ENCODE measurements at places on chromosomes 2 and 18.

DNA sequence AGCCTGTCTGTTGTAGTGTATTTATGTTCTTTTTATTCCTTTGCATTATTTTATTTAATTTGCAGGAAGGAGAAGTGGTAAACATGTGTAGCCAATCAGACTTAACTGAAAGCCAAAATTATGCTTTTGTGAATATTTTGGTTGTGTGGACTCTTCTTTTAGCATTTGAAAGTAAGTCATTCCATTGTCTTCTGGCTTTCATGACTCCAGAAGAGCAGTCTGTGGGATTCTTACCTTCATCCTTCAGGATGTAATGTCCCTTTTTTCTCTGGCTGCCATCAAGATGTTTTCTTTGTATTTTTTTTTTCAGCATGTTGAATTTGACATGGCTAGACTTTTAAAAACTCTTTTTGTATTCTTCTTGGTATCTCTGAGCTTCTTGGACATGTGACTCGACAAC lies 895.2 kb upstream of the ZEB2 start:
- DNase-seq = no peak

- DNase-seq = no peak
These were observed 102.4 kb downstream of the LDLRAD4 start for GRCh38 chr18:13320891-13321425.

- no peak for DNase-seq
These were observed 17.8 kb downstream of the CRIM1 start for GRCh38 chr2:36373149-36373926.

DNA sequence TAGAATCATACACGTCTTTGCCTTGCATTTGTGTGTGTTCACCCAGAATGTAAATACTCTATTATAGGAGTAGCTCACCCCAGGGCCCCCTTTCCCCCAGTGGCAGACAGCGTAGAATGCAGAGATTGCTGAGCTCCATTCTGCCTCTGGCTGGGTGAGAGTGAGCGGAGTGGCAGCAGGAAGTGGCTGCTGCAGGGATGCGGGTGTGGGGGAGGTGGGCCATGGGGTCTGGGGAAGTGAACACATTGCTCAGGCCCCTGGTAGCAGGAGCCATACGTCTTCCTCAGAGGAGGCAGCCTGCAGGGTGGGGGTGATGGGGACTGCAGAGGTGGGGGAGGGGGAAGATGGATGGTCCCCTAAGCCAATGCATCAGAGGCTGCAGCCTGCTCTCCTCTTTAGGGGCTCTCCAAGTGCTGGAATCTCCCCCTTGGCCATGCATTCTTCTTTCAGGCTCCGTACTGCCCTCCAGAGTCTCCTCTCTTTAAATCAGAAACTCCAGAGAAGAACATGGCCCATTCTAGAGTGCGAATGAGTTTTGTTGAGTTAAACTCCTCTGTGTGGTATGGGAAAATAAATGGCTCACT lies 72.2 kb downstream of the CELF4 start:
- no peak for DNase-seq

GRCh38 chr2:127326289-127326945 lies 32.5 kb upstream of the ERCC3 start:
- DNase-seq = no peak

DNA sequence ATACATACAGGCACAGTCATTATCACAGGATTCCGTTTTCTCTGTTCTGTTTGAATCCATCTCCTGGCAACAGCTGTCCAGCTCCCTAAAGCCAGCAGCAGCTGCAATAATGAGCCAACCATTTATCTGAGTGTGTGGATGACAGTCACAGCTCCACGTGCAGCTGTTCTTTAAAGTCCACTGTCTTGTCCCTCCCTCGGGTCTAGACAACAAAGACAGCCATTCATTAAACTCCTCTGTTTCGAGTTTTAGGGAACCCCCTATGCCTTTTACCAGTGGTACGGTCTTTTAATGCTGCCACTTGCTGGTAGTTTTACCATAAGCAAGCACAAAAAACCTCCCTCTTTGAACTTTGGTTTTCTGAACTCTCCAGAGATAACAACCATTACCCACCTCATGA lies 16.0 kb upstream of the MSGN1 start:
- DNase-seq = no peak

- no peak for DNase-seq
These were observed 17.2 kb downstream of the MFSD6 start for GRCh38 chr2:190425221-190425866.

- no peak for DNase-seq
These were observed 1994.5 kb upstream of the PIK3C3 start for GRCh38 chr18:39960550-39960949.
